Activated CD8-positive, alpha-beta memory T cell treated with anti-CD3 and anti-CD28 coated beads for 1 hour (primary cell): ENCODE measurements at places on chromosomes 2 and 18.

DNA sequence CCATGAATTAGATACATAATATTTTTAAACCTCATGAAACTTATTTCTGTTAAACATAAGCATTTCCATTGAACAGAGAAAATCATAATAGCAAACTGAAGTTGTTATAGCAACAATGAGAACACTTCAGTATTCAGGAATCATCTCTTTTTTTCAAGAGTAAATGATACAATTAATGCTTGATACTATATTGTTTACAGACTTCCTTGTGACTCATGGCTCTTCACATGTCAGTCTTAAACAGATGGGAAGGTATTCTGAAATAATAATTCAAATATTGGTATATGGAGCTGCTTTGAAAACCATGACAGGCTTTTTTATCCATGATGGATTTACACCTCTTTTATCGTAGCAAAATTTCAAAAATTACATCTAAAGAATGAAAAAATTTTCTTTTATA lies 226.5 kb upstream of the RBMS1 start:
- no peak for DNase-seq

DNA sequence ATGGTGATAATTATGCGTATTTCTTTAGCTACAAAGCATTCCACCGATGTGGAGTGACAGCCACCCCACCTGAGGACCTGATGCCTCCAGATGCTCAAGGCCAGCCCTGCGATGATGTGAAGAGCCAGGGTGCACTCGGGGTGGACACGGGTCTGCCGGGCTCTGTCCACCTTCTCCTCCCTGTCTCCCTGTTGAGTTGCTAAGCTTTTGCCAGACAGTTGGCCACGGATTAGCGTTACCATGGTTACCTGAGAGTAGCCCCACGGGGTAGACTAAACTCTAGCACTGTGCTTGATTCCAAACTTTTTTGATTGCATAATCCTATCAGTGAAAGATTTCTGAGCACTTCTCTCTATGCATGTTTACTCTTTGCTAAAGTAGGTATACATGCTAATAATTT lies 86.2 kb downstream of the SMIM21 start:
- no peak for DNase-seq

- DNase-seq: no peak
Measured at GRCh38 chr2:23540804-23541360, 155.9 kb downstream of the KLHL29 start.

DNA sequence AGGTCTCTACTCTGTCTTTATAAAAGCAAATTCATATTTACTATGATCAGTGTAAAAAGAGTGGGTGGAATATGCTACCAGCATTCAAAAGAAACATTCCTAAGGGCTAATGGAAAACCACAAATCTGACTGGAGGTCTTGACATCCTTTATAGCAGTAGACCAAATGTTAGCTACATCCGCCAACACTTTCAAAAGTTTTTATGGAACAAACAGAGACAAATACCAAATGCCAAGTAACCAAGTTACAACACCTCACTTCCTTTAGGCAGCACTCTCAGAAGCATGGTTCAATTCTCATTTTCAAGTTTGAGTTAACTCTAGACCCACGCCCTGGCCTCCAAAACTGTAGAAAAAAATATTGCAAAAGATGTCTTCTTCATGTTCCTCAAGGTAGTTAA lies 78.3 kb upstream of the SETBP1 start:
- no peak for DNase-seq

DNA sequence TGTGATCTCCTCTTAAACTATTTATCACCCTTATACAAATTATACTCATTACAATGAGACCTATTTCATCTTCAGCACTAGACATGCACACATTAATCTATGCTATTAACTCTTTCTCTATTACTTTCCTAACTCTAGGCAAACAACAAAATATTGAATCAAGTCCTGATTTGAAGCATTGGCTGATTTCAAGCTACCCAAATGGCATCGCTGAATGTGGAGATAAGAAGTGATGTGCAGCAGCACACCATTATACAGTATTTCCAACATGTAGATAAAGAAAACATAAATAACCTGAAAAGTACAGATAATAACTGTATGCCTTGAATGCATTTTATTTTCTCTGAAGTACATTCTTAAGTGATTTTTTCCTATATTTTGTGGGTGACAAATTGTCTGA lies 268.6 kb upstream of the GULP1 start:
- no peak for DNase-seq

DNA sequence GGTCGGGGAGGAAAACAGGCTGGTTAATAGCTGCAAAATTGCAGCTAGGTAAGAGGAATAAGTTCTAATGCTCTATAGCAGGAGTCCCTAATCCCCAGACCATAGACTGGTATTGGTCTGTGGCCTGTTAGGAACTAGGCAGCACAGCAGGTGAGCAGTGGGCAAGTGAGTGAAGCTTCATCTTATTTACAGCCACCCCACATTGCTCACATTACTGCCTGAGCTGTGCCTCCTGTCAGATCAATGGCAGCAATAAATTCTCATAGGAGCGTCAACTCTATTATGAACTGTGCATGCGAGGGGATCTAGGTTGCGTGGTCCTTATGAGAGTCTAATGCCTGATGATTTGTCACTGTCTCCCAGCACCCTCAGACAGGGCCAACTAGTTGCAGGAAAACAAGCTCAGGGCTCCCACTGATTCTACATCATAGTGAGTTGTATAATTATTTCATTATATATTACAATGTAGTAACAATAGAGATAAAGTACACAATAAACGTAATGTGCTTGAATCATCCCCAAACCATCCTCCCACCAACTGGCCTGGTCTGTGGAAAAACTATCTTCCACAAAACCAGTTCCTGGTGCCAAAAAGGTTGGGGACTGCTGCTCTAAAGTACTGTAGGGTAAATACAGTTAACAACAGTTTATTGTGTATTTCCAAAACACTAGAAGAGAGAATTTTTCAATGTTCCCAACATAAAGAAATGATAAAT lies 91.7 kb upstream of the TFCP2L1 start:
- DNase-seq: no peak

DNA sequence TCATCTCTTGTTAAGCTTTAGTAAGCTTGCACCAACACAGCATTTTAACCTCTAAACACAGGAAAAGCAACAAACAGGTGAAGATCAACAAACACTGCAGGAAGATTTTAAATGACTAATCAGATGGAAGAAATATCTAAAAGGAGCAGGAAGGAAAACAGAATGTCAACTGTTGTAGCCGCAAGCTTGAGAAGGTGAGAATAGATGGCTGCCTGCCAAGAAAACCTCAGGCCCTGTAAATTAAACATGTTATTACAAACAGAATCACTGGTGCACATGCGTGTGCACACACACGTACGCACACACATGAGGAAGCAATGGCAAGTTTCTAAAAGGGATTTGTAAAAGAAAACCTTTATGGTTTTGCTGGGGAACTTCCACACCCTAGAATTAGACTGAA lies 257.8 kb upstream of the GALNT5 start:
- DNase-seq: no peak

DNA sequence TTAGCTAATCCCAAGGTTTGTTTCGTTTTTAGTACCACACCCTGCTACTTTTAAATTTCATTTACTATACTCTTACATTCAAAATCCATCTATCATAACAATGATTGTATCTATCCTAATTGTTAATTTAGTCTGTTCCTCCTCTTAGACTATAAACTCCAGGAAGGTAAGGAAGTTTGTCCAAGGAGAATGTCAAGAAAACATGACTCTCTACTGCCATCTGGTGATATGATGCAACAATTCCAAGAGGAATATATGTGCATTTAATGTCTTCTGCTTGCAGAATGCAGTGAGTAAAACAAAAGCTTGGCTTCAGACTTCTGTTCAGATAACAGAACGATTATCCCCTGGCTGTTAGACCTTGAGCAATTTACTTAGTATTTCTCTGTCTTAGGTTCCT lies 1267.1 kb downstream of the LRP1B start:
- no peak for DNase-seq

DNA sequence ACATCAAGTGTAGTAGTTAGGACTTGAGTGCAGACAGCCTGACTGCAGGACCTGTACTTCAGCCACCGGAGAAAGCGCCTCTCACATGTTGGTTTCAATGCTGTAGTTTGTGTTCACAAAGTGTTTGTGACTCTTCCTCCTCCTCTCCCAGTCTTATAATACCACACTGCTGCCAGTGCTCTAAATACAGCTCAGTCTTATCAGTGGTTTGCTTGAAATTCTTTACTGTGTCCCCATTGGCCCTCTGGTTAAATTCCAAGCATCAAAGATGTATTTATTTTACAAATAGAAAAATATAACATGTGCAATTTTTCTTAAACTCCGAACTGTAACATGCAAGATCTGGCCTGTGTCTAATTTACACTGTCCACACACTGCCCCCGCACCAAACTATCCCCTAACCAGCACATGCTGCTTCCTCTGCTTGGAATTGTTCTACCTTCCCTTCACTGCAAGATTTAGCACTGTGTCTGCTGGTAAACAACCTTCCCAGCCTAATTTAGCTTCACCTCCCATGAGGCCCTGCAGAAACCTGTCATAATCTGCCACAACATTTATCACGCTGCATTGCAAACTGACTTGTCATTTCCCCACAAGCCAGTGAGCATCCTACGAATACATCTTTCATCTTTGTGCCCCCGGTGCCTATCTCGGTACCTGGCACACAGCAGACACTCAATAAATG lies 77.1 kb downstream of the SUMO1 start:
- DNase-seq: no peak

- no peak for DNase-seq
Measured at GRCh38 chr2:43787895-43788294, 14.1 kb downstream of the DYNC2LI1 start.

DNA sequence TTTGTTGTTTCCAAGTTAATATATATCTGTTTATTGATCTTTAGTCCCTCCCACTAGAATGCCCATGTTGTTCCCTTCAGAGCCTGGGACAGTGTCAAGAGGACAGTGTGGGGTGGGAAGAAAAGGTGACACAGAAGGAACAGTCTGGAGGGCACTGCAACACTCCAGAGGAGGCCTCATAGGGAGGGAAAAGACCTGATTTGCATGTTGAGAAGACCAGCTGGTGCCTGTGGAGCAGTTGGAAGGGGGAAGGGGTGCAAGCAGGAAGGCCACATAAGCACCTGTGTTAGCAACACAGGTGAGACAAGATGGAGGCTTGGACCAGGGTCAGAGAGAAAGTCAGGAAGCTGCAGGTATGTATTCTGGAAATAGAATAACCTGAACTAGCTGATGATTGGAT lies 48.1 kb upstream of the FHOD3 start:
- DNase-seq: no peak
